Psoas muscle (tissue), 8 donors: ENCODE measurements at places on chromosomes 2 and 18.

GRCh38 chr18:48072428-48073204 is 142.2 kb upstream of the SMAD2 start:
- no peak for DNase-seq

GRCh38 chr2:30584116-30584515 is 137.1 kb downstream of the LCLAT1 start:
- DNase-seq, result no peak

DNA sequence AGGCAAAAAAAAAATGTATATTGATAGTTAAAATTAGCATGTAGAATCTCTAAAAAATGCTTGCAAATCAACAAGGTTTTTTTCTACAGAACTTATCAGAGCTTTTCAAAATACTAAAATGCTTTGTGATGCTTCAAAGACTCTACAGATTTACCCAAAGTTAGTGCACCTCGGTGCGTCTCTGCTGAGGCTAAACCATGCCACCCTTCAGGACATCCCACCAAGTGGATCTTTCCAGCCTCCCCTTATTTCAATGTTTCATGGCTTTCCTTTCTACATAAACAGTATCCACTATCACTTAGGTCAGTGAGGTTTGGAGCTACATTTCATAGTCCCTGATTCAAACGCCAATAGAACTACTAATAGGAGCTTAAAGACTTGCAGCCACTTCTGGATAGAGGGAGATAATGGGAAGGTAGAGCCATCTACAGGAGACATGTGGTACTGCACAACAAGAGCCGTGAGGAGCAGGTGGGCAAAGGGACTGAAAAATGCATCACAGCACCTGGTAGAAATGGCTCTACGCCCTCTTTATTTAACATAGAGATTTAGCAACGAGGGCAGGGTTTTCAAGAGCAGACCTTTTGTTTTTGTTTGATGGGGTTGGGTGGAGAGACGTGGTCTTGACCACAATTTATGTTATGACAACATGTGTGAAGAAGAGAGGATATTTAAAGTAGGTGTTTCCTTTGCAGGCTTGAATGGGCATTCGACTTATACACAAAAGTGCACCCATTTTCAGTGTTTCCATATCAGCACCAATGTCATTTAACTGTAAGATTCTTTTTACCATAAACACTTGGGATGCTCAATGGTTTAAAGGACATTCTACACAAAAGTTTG is 56.1 kb upstream of the SLC35G4 start:
- DNase-seq, result no peak

DNA sequence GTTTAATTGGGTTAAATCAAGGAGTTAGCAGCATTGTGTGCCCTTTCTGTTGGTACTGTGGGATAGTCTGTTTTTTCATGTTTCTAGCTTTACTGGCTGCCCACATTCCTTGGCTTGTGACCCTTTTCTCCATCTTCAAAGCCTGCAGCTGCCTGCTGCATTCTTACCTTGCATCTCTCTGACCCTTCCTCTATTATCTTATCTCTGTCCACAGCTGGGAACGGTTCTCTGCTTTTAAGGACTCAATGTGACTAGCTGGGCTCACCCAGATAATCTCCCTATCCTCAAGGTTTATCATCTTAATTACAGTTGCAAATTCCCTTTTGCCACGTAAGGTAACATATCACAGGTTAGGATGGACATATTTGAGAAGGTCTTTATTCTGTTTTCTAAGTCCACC is 199.7 kb downstream of the KCNS3 start:
- no peak for DNase-seq

DNA sequence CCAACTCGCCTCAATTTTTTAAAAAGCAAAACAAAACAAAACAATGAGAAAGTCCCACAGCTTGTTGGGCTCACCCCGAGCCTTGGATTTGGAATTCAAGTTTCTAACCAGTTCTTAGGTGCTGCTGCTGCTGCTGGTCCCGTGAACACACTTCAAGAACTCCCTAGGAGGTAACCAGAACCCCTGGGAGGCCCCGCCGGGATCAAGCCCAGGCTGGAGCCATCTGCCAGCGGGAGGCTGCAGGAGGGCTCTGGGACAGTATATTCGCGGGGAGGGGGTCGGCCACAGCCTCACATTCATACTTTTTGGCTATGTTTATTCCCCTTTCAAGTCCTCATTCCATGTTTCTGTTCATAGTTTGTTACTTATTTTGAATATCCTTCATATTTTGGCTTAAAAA is 223.4 kb downstream of the TFCP2L1 start:
- no peak for DNase-seq

GRCh38 chr2:76467326-76467725 is 756.6 kb upstream of the GCFC2 start:
- no peak for DNase-seq

GRCh38 chr2:22734373-22735045 is 650.5 kb upstream of the KLHL29 start:
- DNase-seq, result no peak

- no peak for DNase-seq
Measured at GRCh38 chr18:13436576-13436975, 218.0 kb downstream of the LDLRAD4 start.

GRCh38 chr2:118706371-118706770 is 141.1 kb downstream of the EN1 start:
- DNase-seq, result no peak

DNA sequence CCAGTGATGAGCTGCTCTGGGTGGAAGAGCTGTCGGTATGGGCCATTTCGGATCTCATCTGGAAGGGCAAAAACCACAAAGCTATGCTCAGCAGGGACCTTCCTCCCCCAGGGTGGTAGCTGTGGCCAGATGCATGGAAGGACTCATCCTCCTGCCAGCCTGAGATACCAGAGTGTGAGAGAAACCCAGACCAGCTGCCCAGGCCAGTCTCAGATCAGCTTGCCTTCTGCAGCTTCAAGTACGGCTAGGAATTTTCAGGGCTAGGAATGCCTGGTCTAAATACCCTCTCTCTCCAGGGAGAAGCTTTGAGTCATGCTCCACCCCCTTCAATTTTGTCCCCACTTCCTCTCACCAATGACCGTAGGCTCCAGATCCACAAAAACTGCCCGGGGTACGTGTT is 1.4 kb upstream of the TUBA4B start:
- DNase-seq, result no peak

DNA sequence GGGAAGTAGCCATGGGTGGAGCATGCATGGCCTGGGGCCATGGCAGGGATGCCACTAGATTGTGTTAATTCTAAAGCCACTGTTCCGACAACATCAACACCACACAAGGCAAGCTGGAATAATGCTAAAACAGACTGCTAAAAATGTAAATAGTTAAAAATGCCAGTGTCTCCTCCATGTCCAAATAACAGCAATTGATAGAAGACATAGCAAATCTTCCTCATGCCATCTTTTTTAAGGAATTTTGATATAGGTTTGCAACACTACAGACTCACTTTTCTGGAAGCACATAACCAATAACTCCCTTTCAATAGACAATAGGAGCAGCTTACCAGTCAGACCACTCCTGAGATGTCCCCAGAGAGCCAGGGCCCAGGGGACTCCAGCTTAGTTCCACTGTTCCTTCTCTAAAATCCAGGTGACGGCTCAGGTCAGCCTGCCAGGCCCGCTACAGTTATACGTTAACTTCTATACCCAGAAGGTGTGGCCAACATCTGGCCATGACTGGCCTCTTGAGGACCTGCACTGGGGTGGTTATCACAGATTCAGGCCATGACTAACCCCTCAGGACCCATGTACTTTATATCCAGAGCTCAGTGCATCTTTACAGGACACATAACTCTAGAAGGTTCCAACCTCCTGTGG is 20.3 kb downstream of the TUBB6 start:
- no peak for DNase-seq

- DNase-seq, result no peak
Measured at GRCh38 chr2:66426244-66427111, 8.4 kb upstream of the MEIS1 start.

DNA sequence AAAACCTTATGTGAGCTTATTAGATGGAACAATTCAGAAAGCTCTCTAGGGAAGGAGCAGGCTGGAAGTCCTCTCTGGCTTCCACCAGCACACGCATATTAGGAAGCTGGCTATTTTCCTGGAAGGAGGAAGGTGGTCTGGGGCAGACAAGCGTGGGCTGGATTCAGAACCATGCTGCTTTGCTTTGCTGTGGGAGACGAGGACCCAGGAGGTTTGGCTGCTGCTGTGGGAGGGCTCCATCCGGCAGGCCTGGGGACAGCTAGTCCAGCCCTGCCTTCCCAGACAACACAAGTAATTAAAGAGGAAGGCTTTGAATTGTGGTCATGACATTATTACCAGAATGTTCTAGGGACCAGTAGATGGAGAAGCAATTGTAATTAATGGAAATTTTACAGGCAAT is 238.8 kb upstream of the MYT1L start:
- peak; percentile 17 for DNase-seq

- DNase-seq, result no peak
Measured at GRCh38 chr2:220893411-220893810, 678.7 kb downstream of the EPHA4 start.

- DNase-seq, result no peak
Measured at GRCh38 chr2:61887717-61888266, 664 bp downstream of the CCT4 start.

DNA sequence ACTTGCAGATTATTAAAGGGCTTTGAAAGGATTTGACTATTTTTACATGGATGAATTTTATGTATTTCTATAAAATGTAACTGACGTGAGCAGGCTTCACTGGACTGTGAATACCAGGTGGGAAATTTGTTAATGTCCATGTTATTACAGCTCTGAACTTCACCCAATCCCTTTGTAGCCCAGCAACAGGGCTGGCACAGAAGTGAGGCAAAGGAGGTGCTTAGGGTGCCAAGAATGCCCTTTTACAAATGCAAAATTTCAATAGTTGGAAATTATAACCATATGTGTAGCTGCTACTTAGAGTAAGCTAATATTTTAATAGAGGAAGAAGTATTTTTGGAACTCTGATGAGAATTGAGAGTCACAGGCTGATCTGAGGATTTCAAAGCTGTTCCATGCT is 53.7 kb upstream of the FAM98A start:
- no peak for DNase-seq

- no peak for DNase-seq
Measured at GRCh38 chr2:176123411-176124109, 1.0 kb downstream of the HOXD9 start.

DNA sequence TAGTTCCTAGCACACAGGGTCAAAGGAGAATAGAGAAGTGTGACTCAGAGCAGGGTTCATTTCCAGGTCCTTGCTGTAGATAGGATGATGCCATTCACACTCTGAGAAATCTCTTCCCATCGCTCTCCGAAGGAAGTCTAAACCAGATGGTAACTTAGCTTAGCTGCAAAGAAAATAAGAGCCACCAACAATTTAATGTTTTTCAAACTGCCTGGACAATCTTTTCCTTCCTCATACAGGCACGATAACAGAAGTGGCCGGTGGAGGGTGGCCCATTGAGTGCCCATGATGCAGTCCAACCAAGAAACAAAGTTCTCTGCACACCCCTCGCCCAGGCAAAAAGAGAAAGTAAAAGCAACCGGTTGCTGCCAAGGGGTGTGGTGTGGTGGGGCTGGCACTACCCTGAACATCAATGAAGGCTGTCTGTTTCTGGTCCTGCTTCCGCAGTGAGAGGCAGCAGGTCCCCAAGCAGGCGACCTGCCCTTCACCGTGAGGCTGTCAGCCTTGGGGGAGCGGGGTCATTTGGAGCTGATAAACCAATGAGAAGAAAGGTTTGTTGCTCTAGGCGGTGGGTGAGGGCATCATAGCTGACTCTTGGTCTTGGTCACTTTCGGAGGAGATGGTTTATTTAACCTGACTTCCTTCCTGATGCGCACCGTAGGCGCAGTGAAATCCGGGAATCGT is 105.6 kb upstream of the CD302 start:
- DNase-seq, result peak; percentile 51

GRCh38 chr2:219107758-219108157 is 47.0 kb upstream of the IHH start:
- no peak for DNase-seq

DNA sequence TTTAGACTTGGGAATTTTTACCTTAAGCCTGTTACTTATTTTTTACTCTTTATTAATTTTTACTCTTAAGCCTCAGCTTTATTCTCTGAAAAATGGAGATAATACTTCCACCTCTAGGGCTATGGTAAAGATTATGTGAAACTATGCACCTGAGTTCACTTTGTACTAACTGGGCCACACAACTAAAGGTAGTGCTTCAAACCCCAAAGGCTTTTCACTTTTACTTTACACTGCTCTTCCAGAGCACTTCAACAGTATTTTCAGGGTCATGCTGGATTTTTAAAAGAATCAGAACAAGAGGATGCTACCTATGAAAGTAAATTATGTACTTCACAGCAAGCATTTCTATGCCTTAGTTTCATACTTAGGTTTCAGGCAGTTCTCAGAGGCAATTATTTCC is 27.8 kb downstream of the MEX3C start:
- no peak for DNase-seq

GRCh38 chr2:237932731-237933131 is 34.1 kb upstream of the UBE2F start:
- DNase-seq, result no peak

- DNase-seq, result peak; percentile 19
Measured at GRCh38 chr2:64989982-64990614, 899 bp downstream of the SLC1A4 start.

- DNase-seq, result no peak
Measured at GRCh38 chr2:159138642-159139182, 147.8 kb downstream of the WDSUB1 start.

- DNase-seq, result no peak
Measured at GRCh38 chr2:2646433-2647051, 315.5 kb upstream of the MYT1L start.

DNA sequence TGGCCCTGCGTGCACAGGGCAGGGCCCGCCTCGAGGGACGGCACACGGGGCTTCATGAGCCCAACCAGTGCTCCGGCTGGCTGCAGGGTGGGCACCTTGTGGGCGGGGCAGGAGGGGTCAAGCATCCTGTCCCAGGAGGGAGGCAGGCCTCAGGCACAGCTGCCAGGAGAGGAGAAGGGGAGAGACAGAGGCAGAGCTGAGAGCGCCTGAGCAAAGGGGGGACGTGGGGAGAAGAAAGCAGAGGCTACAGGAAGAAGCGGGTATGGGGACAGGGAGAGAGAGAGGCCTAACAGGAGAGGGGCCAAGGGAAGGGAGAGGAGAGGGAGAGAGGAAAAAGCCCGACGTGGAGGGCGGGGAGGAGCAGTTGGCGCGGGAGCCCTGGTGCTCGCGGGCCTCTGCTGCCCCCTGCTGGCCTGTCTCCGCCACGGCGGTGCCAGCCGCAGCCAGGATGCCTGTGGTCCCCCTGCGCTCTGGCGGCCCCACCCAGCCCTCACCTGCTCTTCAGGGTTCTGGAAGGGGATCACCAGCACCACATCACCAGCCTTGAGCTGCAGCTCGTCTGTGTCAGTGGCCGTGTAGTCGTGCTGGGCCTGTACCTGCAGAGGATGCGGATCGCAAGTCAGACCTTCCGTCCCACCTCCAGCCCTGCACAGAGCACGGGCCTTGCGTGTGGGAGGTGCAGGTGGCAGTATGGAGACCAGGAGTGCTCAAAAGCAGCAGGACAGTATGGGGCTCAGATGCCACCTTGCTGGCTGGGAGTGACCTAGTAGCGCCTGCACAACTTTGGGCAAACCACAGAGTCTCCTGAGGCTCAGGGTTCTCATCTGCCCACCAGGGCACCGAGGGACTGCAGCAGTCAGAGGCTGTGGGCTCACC is 56.8 kb downstream of the BIN1 start:
- DNase-seq, result peak; percentile 88
